ENCODE measurements at places on chromosomes 7 and 10. TPM values are rescaled to one million over a fixed set of nuclear protein-coding genes. Genes with fewer than 3 reads are reported as not detected.

The PHF14 gene
- total RNA-seq = 53.1 TPM

The PITX3 gene
- 0.46 TPM for total RNA-seq

The FBXL13 gene
- 8.2 TPM for total RNA-seq

The CFAP69 gene
- total RNA-seq = 4.8 TPM

The SMNDC1 gene
- total RNA-seq = 11.7 TPM

The C10orf71 gene
- total RNA-seq = not detected

The EMX2 gene
- total RNA-seq = 22.7 TPM

The HOXA13 gene
- total RNA-seq = not detected

The LMBR1 gene
- total RNA-seq = 42.0 TPM

The PIK3CG gene
- not detected for total RNA-seq

The POU6F2 gene
- total RNA-seq = 4.0 TPM

The MCM10 gene
- 44.5 TPM for total RNA-seq

The UTF1 gene
- not detected for total RNA-seq

The OPN1SW gene
- total RNA-seq = 0.46 TPM

The ADRA2A gene
- 0.06 TPM for total RNA-seq

The ATOH7 gene
- 0.93 TPM for total RNA-seq

The DPYSL4 gene
- 17.7 TPM for total RNA-seq

The LRCH4 gene
- total RNA-seq = 4.5 TPM

The SOSTDC1 gene
- total RNA-seq = 1.9 TPM

The TMEM225B gene
- total RNA-seq = 0.53 TPM

The GIMAP7 gene
- total RNA-seq = not detected

The GSTO2 gene
- total RNA-seq = 7.6 TPM

The SLC39A12 gene
- 0.22 TPM for total RNA-seq

Measured in neural progenitor cell (in vitro differentiated cells).